Stimulated activated CD4-positive, alpha-beta T cell treated with anti-CD3 and anti-CD28 coated beads, TNF-alpha, amount 100 ng/mL, for 24 hours (primary cell): ENCODE measurements at places on chromosomes 16 and 17.

- no peak for DNase-seq
Observed at GRCh38 chr17:67385122-67385988, 8.3 kb downstream of the PITPNC1 start.

GRCh38 chr17:64171041-64171440 is 41.1 kb upstream of the ERN1 start:
- DNase-seq: no peak

- peak; percentile 91 for DNase-seq
Observed at GRCh38 chr16:636206-637080, at the start of gene METTL26. Gene METTL26, minus strand, starts transcription at chr16:636305. Its CDS starts 15 bp downstream, at chr16:636290.

DNA sequence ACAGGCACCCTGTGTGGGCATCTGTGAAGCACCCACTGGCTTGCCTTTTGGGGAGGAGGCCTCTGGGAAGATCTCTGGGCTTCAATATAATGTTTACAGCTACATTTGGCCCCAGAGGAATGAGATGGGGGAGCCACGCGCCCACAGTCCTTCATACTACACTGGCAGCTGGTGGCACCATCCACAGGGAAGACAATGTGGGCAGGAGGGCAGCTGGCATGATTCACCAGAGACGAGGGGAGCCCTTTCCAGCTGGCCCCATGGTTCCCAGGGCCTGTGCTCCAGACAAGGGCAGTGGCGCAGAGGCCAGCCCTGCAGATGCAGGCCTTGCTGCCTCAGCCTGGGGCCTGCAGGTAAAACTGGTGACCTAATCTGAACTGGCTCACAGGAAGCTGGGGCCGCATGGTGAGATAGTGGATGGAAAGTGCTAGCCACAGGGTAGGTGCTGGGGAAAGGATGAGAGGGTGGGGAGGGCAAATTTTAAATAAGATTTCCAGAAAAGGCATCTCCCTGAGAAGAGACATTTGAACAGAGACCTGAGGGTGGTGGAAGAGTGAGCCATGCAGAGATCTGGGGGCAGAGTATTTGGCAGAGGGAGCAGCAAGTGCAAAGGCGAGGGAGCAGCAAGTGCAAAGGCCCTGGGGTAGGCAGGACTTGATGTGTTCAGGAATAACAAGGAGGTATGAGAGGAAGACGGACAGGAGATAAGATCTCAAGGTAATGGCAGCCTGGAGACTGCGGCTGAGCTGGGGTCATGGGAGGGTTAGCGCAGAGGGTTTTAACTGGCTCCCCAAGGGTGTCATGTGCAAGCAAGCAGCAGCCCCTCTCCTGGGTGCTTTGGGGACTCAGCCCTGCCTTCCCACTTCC is 12.1 kb upstream of the KCNJ12 start:
- no peak for DNase-seq

GRCh38 chr17:39777534-39778365 is 40.0 kb downstream of the GRB7 start:
- no peak for DNase-seq
